ENCODE measurements at places on chromosomes 6 and 20. TPM values are rescaled to one million over a fixed set of nuclear protein-coding genes. Genes with fewer than 3 reads are reported as not detected.

Gene WFDC10B
- total RNA-seq = not detected

Gene PRICKLE4
- total RNA-seq = not detected

GRCh38 chr6:6497976-6498375, 90.5 kb upstream of the LY86 start:
- no peak for DNase-seq

Gene TOX2
- 0.97 TPM for total RNA-seq

Gene MAS1L
- not detected for total RNA-seq

Gene TXLNB
- 0.13 TPM for total RNA-seq

DNA sequence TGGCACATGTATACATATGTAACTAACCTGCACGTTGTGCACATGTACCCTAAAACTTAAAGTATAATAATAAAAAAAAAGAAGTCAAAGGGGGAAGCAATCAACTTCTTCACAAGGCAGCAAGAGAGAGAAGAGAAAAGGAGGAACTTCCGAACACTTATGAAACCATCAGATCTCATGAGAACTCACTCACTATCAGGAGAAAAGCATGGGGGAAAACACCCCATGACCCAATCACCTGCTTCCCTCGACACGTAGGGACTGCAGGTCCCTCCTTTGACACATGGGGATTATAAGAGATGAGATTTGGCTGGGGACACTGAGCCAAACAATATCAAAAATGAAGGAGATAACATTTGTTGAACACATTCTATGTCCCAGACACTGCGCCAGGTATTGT, 94.8 kb upstream of the PHACTR1 start:
- no peak for DNase-seq

GRCh38 chr6:24988562-24988961, 52.8 kb upstream of the RIPOR2 start:
- no peak for DNase-seq

DNA sequence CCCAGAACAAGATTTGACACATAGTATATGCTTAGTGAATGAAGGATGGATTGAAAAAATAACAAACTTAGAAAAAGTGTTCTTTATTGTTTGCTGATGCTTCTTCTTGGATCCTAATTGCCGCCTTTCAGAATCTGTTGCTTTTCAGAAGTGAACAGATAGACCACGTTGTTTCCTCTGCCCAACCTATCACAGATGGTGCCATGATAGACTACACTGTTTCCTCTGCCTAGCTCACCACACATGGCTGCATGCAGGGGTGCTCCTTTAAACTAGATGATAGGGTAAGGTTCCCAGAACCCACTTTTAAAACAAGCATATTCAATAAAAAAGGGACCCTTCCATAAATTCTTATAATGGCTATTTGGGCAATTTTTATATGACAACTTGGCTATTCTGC, 4.6 kb upstream of the RGS17 start:
- DNase-seq = no peak

- DNase-seq = peak; percentile 92
Observed at GRCh38 chr6:14542670-14543366, 425.2 kb downstream of the CD83 start.

- DNase-seq = peak; percentile 39
Observed at GRCh38 chr6:125367036-125367782, 65.4 kb upstream of the HDDC2 start.

Gene HINT3
- 21.8 TPM for total RNA-seq

- peak; percentile 58 for DNase-seq
Observed at GRCh38 chr6:30743099-30744053, 889 bp upstream of the FLOT1 start.

Gene CRISP2
- not detected for total RNA-seq

- DNase-seq = no peak
Observed at GRCh38 chr6:158164579-158165170, 3.4 kb downstream of the SERAC1 start.

Measured in GM23248 (cell line).